ENCODE measurements at places on chromosomes 1 and 21.

DNA sequence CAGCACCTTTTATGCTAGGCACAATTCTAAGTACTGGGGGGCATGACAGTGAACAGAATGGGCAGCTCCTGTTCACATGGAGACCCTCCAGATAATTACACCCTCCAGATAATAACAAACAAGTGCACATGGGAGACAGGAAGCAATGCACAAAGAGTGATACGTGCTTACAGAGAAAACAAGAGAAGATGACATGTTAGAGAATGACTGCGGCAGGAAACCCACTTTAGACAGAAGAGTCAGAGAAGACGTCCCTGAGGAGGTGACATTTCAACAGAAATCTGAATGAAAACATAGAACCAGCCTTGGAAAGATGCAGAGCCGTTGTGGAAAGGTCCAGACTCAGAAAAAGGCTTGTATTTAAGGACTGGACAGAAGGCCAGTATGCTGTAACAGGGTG is 54.7 kb upstream of the ARTN start:
- DNase-seq, result peak; percentile 8

DNA sequence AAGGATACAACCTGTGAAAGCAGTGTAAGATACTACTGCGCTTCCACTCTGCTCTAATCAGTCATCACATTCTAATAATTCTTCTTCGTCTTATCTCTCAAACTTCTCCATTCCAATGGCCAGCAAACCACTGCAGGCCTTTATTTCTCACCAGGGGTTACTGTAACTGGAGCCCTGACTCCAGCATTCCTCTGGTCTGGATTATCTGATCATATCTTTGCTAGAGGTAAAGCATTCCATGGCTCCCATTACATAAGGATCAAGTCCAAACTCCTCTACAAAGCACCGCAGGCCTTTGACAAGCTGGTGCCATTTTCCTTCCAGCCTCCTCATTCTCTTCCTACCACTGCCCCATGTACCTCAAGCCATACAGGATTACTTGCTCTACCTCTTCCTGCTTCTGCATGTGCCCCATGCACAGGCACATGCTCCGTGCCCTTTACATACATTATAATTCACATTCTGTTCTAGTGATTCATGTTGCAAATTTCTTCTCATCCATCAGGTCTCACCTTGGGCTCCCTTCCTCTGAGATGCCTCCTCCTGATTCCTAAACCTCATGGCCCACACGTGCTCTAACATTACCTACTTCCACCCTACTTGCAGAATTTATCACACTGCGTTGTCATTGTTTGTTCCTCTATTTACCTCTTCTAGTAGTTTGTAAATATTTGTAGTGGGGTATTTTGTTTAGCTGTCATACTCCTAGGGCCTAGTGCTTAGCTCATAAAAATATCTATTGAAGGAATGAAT is 9.3 kb upstream of the SERBP1 start:
- DNase-seq, result no peak

GRCh38 chr1:166151804-166152203 is 15.0 kb downstream of the FAM78B start:
- no peak for DNase-seq

- DNase-seq, result no peak
Measured at GRCh38 chr1:6412896-6413295, 6.8 kb downstream of the HES2 start.

DNA sequence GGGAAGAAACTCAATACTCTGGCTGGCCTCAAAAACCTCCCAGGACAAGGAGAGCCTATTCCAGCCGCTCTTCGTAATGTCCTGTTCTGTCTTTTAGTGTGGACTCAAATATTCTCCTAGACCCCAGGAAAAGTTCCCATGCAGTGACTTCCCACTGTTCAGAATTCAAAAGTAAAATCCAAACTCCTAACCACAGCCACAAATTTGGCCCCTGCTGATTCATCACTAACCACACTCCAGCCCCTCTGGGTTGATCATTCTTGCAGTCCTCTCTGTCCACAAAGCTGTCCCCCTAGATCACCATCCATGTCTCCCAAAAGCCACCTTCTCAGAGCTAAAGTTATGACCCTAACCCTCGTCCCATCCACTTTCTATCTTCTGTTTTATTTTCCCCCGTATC is 5.1 kb downstream of the CTNNBIP1 start:
- no peak for DNase-seq

GRCh38 chr1:148373192-148373925 is 109.7 kb downstream of the PPIAL4G start:
- DNase-seq, result no peak

GRCh38 chr21:38505654-38506523 is 7.6 kb upstream of the ERG start:
- no peak for DNase-seq

DNA sequence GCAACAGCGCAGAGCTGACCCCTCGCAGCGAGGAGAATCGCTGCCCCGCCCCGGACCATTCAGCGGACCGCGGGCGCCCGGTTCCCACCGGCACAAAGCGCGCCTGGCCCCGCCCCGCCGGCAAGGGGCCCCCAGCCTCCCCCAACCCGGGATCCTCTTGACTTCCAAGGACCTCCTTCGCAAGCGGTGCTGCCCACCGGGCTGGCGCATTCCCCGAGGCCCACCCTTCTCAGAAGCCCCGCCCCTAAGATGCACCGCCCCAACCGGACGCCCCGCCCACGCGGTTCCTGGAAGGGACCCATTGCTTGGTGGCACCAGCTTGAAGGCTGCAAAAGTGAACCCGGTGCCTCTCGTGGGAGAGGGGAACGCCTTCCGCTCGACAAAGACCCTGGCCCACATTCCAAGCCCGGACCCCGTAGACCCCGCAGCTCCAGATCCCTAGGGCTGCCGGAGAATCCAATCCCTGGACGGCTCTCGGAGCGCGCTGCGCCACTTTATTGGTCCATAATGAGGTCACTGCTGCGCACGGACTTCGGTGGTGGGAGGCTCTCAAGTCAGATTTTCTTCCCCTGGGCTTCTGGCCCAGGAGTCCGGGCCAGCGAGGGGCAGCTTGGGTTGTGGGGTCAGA is 2.0 kb downstream of the HES3 start:
- no peak for DNase-seq

- DNase-seq, result no peak
Measured at GRCh38 chr1:113579256-113580018, 179.8 kb downstream of the PHTF1 start.

DNA sequence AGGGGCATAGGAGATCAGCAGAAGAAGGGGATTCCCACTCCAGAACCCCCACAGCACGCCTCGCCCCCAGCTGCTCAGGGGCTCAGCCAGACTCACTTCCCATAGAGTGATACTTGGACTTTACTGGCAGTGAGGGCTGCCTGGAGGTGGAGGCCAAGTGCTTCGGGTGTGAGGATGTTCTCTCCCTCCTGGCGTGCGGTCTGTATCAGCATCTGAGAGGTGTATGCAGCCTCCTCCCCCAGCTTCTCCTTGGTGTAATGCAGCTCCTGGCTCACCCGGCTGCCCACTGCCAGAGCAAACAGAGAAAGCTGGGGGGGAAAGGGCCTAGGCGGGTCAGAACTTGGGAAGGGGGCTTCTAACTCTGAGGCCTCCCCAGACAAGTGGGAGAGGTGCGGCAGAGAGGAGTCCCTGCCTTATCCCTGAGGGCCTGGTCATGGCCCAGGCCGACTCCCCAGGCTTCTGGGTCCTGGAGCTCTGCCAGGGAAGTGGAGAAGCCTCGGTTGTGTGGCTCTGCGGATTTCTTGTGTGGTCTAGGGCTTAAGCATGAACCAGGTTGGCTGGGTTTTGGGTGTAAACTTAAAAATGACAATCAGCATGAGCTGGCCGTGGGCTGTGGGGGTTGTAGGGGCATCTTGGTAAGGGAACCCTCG is 10.9 kb downstream of the PTCH2 start:
- DNase-seq, result no peak

DNA sequence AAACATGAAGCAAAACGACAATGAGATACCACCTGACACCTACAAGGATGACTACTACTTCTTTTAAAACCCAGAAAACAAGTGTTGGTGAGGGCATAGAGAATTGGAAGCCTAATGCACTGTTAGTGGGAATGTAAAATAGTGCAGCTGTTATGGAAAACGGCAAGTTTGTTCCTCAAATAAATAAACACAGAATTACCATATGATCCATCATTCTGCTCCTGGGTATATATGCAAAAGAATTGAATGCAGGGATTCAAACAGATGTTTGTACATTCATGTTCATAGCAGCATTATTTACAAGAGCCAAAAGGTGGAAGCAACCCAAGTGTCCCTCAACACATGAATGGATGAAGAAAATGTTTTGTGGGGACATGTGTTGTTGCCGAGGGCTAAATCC is 1.4 kb upstream of the S100A8 start:
- no peak for DNase-seq

DNA sequence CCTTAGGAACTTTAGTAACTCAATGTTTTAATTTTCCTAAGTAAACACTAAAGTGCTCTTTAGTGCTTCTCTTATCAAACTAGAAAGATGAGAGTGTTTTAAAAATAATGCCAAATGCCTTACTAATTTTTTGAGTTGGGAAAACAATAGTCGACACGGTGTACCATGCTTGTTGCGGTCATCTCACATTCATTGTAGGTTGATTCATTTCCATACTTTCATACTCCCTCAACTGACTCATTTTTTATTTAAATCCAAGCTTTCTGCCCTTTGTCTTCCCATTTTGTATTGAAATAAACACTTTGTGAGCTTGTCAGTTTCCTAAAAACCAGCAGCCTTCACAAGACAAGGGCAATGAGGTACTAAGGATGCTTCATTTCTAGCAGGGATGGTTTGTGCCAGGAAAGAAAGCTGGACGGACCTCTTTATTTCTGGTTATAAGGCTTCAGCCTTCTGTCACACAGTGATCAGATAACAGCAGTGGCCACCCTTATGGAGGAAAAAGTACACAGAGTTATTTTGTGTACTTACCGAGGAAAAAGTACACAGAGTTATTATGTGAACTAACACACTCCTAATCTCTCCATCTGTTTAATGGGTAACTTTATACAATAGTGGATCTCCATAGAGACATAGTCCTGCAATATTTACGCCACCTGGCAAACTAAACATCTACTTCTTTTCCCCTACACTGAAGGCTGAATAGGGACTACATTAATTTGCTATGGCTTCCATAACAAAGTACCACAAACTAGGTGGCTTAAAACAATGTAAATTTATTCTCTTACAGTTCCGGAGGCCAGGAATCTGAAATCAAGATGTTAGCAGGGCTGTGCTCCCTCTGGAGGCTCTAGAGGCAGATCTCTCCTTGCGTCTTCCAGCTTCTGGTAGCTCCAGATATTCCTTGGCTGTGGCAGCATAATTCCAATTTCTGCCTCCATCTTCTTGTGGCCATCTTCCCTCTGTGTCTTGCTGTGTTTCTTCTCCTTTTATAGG is 13.0 kb upstream of the CCDC190 start:
- DNase-seq, result no peak

GRCh38 chr1:162835157-162835899 is 25.6 kb downstream of the CCDC190 start:
- no peak for DNase-seq

GRCh38 chr1:14994841-14995437 is 158.6 kb upstream of the TMEM51 start:
- DNase-seq, result no peak

DNA sequence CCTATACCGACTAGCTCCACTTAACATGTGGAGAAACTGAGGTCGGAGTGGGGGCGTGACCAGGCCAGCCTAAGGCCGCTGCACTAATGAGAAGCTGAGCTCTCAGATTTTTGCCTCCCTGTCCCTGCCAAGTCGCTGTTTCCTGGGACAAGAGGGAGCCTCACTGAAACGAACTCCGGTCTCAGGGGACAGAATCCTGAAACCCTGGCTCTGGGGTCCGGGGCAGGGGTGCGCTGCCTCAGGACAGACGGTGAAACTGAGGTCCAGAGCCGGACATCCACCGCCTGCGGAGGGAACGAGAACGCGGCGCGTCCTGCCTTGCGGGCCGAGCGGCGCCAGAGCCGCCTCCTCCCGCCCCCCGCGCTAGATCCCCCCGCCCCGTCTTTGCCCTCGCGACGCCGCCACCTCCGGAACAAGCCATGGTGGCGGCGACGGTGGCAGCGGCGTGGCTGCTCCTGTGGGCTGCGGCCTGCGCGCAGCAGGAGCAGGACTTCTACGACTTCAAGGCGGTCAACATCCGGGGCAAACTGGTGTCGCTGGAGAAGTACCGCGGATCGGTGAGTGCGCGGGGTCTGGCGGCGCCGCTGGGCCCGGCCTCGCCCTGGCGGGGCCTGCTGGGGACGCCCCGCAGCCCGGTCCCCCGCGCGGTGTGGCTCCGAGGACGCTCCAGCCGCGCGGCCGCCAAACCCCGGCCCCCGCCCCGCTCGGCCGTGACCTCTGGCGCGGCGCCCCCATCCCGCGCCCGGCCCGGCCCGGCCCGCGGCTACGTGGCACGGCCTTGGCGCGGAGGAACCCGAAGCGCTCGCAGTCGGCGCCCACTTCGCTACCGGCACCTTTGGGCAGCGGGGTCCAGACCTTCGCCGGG is at the start of gene GPX7:
GPX7 (plus strand) TSS at position 381 of the 865 bp plus-strand sequence; CDS start at position 420, 39 bp downstream.
- DNase-seq, result no peak

DNA sequence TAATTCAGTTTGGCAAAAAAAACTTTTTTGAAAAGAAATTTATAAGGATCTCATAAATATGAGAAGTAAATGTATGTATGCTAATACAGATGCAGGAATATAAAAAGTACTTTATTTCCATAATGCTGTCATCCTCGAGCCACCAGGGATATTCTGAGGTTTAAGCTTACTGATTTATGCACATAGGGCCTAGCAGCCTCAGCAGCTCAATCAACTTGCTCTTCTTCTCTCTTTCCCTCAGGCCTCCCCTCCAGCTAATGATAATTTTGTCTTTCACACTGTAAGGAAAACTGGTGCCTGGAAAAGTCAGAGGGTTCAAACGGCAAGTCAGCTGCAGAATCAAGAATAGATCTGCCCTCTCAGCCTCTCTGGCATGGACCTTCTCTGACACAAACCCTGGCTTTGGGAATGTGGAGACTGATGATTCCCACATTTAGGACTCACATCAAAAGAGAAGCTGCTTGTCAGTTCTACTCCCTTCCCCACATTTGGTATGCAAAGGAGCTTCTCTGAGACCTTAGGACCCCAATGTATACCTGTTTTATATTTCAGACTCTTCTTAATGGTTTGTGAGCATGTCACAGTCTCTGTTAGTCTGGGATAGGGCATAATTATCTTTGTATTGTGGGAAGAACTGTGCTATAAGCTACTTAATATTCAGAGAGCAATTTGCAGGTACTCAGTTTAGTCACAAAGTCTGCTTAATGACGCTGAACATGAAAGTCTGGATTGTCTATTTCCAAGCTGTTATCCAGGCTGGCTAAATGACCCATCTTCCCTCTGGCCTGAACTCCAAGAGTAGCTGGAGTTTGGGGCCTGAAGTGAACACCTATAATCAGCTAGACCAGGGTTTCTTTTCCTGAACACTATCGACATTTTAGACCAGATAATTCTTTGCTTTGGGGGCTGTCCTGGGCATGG is 52.1 kb upstream of the DIPK1A start:
- DNase-seq, result no peak

- DNase-seq, result no peak
Measured at GRCh38 chr1:182587093-182587492, 2.0 kb downstream of the RNASEL start.
